ENCODE measurements at places on chromosomes 7 and 10.

GRCh38 chr7:2632733-2633537 lies 1.1 kb downstream of the TTYH3 start:
- no peak for DNase-seq

DNA sequence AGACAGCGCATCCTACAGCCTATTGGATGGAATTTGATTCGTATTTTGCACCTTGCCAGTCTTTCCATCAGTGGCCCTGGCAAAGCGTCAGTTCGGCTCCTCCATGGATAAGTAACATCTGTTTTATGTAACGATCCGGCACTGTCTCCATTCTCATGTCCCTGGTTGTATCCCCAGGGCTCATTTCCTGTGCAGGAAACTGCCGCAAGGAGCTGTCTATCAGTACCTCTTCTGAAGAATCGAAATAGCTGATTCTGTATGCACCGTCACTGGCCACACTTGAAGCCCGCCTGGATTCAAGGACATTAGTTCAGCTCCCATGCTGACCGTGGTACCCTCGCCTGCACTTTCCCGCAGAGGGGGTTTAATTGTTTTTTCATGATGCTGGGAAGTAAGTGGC lies 53.1 kb upstream of the NPS start:
- DNase-seq, result no peak

- no peak for DNase-seq
Observed at GRCh38 chr7:151692721-151693120, 173.0 kb upstream of the RHEB start.

DNA sequence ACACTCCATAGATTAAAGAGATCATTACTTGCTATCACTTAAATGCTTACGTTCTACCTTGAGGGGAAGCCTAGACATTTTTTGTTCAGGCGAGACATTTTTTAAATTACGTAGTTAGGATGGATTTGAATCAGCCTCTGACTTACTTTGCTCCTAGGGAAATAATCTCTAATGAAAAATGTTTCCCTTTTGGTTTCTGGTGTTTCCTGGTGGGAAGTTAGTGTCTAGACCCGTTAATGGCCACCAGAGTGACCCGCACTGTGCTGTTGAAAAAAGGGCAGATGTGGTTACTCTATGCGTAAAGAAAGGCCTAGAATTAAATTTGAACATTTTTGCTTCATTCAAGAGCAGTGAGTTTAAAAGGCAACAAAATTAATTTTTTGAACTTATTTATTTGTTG lies 3.8 kb downstream of the ZNF365 start:
- no peak for DNase-seq

GRCh38 chr7:76359978-76360638 lies 1.3 kb upstream of the YWHAG start:
- no peak for DNase-seq

GRCh38 chr7:76377186-76377918 lies 18.6 kb upstream of the YWHAG start:
- DNase-seq, result no peak

- DNase-seq, result peak; percentile 74
Observed at GRCh38 chr7:141702047-141702567, at the start of gene DENND11. TSS of gene DENND11 (minus strand) at chr7:141702166. CDS start at chr7:141702153, 13 bp downstream.
